ENCODE measurements at places on chromosomes 16 and 17.
A peak's percentile ranks its signal among the peaks of the same experiment; 100 is the strongest.

GRCh38 chr17:44901411-44901921, 2.2 kb upstream of the EFTUD2 start:
- DNase-seq: no peak

DNA sequence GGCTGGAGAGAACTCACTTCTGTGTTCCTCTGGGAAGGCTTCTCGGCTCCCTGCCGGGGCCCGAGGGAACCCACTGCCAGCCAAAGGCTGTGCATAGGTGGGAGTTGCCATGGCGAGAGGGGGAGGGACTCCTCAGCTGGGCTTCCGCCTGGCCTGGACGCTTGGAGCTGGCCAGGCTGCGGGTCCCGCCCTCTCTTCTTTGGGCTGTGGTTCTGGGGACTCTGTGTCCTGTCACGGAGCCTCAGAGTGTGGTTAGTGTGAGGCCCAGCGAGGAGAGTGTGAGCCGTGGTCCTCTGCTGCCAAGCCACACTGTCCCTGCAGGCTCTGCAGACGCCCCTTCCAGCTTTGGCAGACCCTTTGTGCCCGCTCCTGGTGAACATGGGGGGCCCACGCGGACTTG, 123.1 kb downstream of the OR1D5 start:
- DNase-seq: peak; percentile 69

DNA sequence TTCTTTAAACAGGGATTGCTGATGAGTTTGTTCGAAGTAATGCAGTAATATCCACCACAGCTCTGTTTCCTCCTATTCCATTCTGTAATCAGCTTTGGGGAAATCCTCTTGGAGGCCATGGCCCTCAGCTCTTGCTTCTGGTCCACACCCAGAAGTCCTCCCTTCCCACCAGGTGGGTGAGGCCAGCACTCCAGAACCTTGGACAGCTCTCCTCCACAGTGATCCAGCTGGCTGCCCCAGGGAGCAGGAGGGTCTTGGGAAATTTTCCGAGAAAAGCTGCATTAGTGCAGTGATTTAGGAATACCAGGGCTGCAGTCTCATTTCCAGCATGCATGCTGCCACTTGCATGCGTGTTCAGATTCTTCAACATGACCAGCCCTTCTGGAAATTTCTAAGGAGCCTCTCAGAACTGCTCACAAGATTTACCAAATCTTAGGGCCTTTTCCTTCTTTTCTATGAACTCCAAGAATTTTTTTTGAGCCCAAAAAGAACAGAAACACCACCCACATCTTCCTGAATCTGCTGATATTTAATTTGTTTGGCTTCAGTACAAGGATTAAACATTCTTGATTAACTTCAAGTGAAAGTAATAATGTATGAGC, 4.2 kb downstream of the SMPD3 start:
- DNase-seq: peak; percentile 36

DNA sequence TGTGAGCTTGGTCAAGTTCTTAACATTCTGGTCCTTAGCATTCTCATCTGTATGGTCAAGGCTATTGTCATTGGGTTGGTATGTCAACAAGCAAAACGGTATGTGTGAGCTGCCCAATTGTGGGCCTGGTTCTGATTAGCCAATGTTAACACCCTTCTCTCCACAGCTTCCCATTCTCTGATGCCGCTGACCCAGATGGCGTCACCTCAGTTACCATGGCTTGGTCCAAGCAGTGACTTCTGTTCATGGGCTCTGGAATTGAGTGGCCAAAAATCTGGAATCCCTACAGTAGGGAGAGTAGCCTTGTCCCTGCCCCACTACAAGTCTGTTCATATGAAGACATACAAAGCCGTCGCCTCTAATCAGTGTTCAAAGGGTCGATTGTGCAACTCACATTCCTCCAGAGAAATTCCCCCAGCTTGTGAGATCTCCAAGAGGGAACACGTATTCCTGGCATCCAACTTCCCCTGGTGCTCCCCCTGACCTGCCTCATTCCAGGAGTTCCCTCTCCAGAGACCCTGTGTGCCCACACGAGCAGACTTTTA, 15.8 kb downstream of the TMEM98 start:
- no peak for DNase-seq

DNA sequence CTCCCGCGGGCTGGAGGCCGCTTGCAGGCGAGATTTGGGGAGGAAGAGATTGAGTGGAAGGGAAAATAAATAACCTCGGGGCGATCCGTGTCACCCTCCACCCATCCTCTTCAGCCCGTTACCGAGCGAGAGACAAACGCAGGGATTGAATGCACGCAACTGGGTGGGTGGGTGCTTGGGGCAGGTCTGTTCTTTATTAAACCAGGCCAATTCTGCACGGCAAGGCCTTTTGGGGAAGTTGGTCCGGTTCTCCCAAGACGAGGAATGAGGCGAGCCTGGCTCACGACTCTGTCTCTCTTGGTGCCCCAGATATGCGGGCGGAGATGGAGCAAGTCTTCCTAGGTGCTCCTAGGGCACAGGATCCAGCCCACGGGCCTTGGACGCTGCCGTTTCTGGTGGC, 396 bp upstream of the HOXB7 start:
- no peak for DNase-seq

DNA sequence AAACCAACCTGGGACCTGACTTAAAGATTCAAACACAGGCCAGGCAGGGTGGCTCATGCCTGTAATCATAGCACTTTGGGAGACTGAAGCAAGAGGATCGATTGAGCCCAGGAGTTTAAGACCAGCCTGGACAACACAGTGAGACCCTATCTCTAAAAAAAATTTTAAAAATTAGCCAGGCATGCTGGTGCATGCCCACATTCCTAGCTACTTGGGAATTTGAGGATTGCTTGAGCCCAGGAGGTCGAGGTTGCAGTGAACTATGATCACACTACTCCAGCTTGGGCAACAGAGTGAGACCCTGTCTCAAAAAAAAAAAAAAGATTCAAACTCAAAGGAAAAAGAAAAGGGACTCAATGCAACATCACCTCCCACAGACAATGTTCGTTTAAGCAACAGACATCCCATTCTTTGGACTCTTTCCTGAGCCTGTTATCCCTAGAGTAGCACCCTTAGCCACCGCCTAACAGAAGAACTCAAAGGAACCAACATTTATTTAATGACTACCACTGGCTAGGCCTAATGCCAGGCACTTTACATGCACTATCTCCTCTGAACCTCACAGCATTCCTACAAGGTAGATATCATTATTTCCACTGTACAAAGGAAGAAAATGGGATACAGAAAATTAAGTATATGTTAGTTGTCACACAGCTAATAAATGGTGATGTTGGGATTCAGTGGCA, 12.7 kb downstream of the MYO18A start:
- no peak for DNase-seq

DNA sequence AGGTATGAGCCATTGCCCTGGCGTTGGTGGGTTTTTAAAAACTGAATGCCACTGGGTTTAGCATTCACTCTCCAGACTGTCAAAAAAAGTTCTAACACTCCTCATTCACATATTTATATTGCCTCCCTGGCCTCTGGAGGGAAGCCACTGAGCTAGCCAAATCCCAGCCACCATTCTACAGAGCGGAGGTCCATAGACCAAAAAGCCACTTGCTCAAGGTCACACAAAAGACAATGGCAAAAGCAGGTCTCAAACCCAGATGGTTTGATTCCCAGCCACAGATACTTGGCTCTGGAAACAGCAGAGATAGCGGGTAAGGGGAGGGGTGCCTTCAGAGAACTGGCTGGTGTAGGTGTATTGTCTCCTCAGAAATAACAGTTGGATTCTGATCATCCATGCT, 18.0 kb upstream of the CDIPT start:
- DNase-seq: no peak

GRCh38 chr16:424033-424622, 1.3 kb upstream of the RAB11FIP3 start:
- DNase-seq: no peak

- no peak for DNase-seq
These were observed 186.2 kb downstream of the RBFOX3 start for GRCh38 chr17:79424471-79425185.

DNA sequence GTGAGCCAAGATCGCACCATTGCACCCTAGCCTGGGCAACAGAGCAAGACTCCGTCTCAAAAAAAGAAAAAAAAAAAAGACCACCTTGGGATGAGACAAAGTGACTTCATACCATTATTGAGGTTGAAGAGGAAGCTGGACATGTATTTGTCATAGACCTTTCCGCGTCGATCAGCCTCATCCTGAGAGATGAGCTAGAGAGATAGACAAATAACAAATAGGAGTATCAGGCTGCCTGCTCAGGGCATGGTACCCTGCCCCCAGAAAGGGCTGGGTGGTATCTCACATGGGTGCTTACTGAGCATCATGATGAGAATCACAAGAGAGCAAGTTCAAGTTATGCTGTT, 22.1 kb downstream of the CNTNAP1 start:
- no peak for DNase-seq

DNA sequence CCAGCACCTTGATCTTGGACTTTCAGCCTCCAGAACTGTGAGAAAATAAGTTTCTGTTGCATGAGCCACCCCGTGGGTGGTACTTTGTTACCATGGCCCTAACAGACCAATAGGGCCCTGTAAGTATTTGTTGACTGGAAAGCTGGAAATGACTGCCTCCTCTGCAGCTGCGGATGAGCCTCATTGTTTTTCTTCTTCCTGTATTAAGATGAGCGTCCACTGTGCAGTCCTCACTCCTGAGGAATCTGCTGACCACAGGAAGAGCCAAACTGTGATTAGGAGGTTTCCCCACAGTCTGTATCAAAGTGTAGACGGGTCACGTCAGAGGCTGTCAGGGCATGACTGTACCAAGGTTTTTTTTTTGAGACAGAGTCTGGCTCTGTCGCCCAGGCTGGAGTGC, 12.2 kb upstream of the AKTIP start:
- DNase-seq: peak; percentile 38

DNA sequence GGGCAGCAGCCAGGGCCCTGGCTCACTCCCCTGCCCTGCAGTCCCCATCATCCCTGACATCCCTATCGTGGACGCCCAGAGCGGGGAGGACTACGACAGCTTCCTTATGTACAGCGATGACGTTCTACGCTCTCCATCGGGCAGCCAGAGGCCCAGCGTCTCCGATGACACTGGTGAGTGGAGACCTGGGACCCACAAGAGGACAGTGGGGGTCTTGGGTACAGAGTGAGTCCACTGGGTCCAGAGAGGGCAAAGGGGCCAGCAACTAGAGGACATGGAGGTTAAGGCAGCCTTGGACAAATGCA, 12.6 kb downstream of the GALK1 start:
- DNase-seq: no peak

DNA sequence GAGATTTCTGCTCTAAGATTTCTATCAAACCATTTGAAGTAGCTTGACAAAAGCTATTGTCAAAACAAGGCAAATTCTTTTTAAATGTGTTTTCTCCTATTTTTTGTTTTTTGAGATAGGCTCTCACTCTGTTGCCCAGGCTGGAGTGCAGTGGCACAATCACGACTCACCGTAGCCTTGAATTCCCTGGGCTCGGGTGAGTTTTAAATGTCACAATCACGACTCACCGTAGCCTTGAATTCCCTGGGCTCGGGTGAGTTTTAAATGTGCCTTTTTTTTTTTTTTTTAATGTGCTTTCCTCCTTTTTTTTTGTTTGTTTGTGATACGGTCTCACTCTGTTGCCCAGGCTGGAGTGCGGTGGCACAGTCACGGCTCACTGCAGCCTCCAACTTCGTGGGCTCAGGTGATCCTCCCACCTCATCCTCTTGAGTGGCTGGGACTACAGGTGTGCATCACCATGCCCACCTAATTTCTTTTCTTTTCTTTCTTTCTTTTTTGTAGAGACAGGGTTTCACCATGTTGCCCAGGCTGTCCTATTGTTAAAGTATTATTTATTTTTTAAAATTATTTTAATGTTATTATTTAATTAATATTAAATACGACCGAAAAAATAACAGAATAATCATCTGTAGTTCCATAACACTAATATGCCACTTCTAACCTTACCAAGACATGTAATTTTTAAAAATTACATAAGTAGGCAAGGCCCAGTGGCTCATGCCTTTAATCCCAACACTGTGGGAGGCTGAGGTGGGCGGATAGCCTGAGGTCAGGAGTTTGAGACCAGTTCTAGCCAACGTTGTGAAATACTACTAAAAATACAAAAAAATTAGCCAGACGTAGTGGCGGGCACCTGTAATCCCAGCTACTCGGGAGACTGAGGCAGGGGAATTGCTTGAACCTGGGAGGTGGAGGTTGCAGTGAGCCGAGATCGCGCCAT, 69.7 kb upstream of the FA2H start:
- DNase-seq: no peak

GRCh38 chr17:40612599-40613244, 34.9 kb downstream of the SMARCE1 start:
- no peak for DNase-seq

DNA sequence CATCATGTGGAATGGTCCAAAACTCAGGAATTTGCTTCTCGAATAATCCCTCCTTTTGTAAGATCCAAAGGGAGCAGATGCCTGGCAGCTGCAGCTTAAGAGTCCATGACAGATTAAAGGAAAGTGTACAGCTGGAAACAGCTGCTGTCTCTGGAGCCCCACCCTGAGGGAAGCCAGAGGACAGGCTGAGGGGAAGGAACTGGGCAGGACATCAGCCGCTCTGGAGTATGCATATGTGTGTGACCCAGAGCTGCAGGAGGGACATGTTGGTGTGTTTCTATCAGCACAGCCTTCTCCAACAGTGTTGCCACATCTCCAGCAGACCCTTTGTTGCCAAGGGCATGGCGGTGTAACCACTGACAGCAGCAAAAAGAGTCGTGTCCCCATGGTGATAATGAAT, 46.2 kb downstream of the CYB561 start:
- peak; percentile 81 for DNase-seq

DNA sequence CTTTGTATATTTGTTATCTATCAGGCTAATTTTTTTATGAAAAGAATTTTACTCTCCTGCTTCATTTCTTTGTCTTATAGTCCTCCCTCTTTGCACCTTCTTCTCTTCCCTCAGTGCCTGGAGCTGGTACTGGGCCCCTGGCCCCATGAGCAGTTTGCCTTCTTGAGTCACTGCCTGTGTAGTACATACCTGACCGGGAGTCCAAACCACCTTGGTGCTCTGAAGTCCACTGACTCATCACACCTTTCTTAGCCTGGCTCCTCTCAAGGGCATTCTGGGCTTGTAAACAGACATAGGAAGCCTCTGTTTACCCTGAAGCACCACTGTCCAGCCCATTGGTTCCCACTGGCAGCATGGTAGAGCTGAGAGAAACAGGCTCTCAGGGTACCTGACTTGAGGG, 11.0 kb upstream of the TACO1 start:
- no peak for DNase-seq

DNA sequence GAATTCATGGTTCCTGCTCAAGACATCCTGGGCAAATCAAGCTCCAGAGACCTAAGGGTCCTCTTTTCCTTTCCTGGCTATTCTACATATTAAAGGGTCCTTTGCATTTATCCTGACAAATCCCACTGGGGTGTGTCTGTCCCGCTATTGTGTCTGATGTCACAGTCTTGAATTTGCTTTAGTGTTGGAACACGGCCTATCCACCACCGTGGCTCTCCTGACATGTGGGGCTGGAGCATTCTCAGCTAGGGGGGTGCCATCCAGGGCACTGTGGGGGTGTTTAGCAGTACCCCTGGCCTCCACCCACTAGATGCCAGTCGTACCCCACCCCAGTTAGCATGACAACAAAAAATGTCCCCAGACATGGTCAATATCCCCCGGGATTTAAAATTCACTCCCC, 92.9 kb downstream of the IRF8 start:
- DNase-seq: no peak

GRCh38 chr16:79993629-79994209, 393.2 kb upstream of the MAF start:
- DNase-seq: no peak

- no peak for DNase-seq
These were observed 736 bp downstream of the APPBP2 start for GRCh38 chr17:60525328-60525684.

GRCh38 chr16:47366228-47366627, 94.6 kb downstream of the ITFG1 start:
- no peak for DNase-seq

- no peak for DNase-seq
These were observed 66.7 kb upstream of the DHX40 start for GRCh38 chr17:59498530-59499307.

GRCh38 chr16:72367851-72368250, 195.9 kb upstream of the PMFBP1 start:
- no peak for DNase-seq
